ENCODE measurements at places on chromosomes 5 and 9.

- DNase-seq: no peak
Observed at GRCh38 chr5:2582106-2582505, 169.4 kb downstream of the IRX2 start.

DNA sequence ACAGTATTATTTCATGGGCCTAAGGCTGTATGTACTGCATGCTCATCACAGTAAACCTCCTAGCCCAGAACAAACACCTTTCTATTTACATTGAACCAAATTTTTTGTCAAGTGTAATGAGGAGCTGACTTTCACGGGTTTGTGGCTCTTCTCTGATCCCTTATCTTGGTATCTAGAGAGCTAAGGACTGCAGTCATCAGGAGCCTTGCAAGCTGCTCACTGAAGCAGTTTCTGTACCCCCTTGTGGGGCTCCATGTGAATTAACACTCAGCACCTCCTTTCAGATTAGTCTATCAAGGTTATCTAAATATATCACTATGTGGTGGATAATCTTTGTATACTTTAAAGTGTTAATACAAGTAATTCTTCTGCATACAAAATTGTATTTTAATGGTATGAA lies 108.2 kb downstream of the AUH start:
- no peak for DNase-seq

GRCh38 chr9:23194281-23194680 lies 631.8 kb downstream of the ELAVL2 start:
- no peak for DNase-seq

- no peak for DNase-seq
Observed at GRCh38 chr9:110029429-110029955, 178.5 kb downstream of the C9orf152 start.

- no peak for DNase-seq
Observed at GRCh38 chr5:88503041-88503345, 234.3 kb upstream of the TMEM161B start.

DNA sequence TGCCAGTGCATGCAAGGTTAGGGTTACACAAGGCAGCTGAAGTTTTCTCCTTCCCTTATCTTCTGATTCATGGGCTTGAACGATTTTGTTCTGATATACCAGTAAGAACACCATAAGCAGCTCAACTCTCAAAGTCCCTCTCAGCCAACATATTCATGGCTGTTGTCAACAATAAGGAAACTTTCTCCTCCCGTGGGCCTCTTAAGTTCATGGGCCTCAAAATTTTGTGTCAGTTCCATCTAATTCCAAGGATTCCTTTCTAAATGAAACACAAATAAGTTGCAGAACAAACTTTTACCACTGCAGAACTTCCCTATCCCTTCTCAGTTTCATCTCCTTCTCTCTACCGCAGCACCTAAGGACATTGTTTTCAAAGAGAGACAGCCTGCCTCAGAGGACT lies 23.6 kb upstream of the CAST start:
- DNase-seq: no peak

DNA sequence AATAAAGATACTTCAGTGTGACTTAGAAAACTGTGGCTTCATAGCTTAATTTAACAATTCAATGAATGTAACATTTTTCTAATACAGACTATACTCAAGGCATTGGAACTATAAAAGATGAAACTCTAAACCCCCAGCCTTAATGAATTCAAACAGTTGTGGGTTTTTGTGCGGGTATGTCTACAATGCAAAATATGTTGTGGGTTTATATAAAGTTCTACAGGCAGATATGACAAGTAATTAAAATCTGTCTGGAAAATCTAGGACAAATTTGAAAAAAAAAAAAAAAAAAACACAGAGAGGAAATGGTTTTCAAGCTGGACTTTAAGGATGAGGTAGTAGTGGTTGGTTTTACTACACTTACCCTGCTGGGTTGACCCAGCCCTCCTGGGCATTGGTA lies 467.5 kb upstream of the TLE4 start:
- no peak for DNase-seq

DNA sequence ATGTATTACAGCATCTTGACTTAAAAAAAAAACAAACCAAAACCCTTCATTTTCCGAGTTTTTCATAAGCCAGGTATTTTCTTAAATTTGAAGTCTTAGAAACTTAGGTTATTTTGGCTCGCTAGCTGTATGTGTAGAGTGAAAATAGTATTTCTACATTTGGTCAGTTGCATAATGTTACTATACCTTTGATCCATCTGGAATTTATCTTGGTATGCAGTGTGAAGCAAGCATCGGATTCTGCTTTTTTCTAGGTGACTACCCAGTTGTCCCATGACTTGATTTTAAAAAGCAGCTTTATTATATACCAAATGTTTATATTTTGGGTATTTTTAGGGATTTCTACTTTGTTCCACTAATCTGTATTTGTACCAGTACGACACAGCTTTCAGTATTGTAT lies 27.7 kb downstream of the UBAP1 start:
- DNase-seq: no peak

GRCh38 chr9:113594484-113595299 lies 131.2 kb downstream of the RGS3 start:
- DNase-seq: no peak

DNA sequence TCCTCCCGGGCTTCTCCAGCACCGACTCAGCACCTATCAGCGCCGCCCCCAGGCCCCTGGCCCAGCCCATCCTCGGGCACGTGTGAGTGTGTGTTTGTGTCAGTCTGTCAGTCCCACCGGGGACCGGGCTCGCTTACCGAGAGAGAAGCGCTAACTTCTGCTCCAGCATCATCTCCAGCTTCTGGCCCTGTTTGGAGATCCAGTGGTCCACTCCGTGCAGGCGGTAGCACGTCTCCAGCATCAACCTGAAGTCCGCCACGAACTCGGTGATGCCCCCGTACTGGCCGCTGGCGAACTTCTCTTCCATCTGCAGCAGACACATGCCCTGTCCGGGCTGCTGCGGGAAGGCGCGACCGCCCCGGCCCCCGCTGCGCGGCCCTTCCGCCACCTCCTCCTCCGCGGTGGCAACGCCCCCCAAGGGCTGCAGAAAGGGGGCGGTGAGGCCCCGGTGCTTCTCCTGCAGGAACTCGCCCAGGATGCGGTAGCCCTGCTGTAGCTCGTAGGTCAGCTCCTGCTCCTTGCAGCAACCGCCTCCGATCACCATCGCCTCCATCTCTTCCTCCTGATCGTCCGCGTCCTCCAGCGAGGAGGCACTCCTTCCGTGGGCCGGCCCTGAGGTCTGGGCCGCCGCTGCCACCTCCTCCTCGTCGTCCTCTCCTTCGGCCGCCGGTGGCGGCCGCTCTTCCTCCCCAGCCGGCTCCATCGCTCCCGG lies 8.2 kb downstream of the RANBP6 start:
- no peak for DNase-seq

DNA sequence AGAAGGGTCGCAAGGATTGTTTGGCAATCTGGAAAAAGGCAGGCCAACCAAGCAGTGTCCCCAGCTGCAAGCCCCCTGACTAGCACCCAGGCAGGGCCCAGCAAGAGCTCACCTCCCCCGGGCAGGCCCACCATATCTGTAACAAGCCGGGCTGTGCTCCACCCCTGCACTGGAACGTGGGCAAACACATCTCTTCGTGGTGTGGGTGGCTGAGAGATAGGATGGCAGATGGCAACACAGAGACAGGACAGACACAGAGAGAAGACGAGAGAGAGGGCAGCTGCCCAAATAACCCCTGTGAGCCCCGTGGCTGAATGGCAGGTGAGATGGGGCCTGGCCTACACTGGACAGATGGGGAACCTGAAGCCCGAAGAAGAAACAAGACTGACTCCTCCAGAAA lies 9.4 kb downstream of the BBLN start:
- DNase-seq: peak; percentile 66

DNA sequence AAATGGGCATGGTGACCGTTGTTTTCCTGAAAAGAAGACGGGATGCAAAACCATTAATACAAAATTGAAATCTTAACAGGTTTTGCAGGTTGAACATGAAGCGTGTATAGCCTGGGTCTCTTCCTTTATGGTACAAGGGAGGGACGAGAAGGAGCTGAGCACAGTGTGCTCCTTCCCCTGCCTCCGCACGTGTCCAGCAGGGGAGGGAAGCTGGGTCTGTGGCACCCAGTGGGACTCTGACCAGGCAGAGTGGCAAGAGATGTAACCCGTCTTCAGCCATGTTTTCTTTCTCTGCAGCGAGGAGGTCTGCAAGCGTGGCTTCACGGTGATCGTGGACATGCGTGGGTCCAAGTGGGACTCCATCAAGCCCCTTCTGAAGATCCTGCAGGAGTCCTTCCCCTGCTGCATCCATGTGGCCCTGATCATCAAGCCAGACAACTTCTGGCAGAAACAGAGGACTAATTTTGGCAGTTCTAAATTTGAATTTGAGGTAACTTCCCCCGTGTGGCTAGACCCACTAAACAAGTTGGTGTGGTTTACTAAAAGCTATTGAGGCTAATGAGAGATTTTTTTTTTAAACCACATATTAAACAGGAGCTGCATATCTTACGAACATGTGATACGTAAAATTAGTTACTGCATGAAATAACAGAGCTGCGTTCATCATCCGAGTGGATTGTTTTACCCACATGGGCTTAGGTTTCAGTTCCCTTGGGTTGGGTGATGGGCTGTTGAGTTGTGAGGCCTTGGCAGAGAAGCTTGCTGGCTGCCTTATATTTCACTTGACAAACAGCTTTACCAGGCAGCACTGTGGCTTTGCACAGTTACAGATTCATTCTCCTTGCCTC lies 143.7 kb downstream of the TRIO start:
- no peak for DNase-seq

GRCh38 chr5:90514520-90514919 lies 14.9 kb downstream of the LYSMD3 start:
- DNase-seq: no peak

- no peak for DNase-seq
Observed at GRCh38 chr9:72704688-72705375, 183.4 kb downstream of the TMC1 start.

- no peak for DNase-seq
Observed at GRCh38 chr9:18805386-18805785, 227.6 kb downstream of the SAXO1 start.

- DNase-seq: no peak
Observed at GRCh38 chr5:180353980-180354452, 880 bp upstream of the GFPT2 start.
